Left kidney (tissue), 8 donors: ENCODE measurements at places on chromosomes 5 and 9. TPM values are rescaled to one million over a fixed set of nuclear protein-coding genes. Genes with fewer than 3 reads are reported as not detected.
A peak's percentile ranks its signal among the peaks of the same experiment; 100 is the strongest.

LECT2 gene
- polyA plus RNA-seq: 5.2 TPM

WDR38 gene
- polyA plus RNA-seq: 0.22 TPM

TARS1 gene
- polyA plus RNA-seq: 145 TPM

TTC23L gene
- polyA plus RNA-seq: 5.0 TPM

PCDHGC5 gene
- 0.81 TPM for polyA plus RNA-seq

AQP3 gene
- 30.7 TPM for polyA plus RNA-seq

CDH18 gene
- polyA plus RNA-seq: 2.0 TPM

DBN1 gene
- 175 TPM for polyA plus RNA-seq

- no peak for DNase-seq
Observed at GRCh38 chr9:1829719-1830118, 185.4 kb upstream of the SMARCA2 start.

DNA sequence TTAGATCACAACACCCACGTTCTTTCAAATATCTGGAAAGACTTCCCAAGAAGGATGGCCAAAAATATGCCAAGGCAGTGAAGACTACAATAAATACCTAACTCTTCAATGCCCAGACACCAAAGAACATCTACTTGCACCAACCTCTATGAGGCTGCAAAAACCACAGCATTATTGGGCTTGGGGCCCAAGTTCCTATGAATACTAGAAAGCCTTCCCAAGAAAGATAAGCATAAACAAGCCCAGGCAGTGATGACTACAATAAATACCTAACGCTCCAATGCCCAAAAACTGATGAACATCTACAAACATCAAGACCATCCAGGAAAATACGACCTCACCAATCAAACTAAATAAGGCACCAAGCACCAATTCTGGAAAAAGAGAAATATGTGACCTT, 41.3 kb downstream of the AP3B1 start:
- DNase-seq: no peak

DNA sequence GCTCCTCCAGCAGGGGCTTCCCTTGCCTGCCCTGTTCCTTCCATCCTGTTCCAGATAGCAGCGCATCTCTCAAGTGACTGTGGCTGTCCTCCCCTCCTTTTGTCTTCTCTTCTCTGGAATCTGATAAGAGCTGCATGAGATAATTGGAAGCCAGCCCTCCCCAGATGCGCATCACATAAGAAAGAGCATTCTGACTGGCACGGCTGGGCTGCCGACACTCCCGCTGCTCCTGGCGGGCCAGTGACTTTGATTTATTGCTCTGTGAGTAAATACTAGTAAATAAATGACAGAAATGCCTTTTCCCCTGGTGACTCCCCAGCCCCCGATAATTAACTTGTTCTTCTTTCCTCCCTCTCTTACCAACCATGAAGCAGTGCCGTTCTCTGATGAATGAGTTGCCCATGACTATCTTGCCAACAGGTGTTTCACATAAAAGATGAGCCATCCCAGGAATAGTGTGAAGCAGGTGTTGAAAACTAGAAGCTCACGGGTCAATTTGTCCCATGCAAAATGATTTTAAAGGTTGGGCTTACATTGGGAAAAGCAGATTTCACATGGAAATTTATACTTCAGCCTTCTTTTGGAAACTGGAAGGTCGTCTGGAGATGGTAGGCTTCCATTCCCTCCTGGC, 212.3 kb downstream of the ERCC6L2 start:
- DNase-seq: peak; percentile 75

GRCh38 chr5:167155387-167156005, 1135.9 kb upstream of the WWC1 start:
- DNase-seq: no peak

- no peak for DNase-seq
Observed at GRCh38 chr5:133753856-133754255, 141.5 kb upstream of the FSTL4 start.

DNA sequence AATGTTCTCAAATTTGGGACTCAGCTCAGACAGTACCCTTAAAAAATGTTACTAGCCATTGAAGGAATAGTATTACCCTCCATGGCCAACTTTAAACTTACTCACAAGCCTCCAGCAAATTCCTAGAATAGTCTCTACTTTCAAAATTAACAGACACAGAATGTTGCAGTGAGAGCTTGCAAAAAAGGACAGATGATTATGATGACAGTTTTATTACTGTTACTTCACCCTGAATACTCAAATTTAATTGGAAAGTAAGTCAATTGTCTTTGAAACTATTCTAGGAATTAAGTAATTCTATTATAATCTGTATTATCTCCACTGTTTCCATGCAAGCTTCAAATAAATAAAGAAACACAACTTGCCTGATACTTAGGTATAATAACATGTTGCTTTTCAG, 288.3 kb downstream of the SLF1 start:
- no peak for DNase-seq

- DNase-seq: no peak
Observed at GRCh38 chr9:109600142-109600541, 102.0 kb upstream of the PTPN3 start.

DNA sequence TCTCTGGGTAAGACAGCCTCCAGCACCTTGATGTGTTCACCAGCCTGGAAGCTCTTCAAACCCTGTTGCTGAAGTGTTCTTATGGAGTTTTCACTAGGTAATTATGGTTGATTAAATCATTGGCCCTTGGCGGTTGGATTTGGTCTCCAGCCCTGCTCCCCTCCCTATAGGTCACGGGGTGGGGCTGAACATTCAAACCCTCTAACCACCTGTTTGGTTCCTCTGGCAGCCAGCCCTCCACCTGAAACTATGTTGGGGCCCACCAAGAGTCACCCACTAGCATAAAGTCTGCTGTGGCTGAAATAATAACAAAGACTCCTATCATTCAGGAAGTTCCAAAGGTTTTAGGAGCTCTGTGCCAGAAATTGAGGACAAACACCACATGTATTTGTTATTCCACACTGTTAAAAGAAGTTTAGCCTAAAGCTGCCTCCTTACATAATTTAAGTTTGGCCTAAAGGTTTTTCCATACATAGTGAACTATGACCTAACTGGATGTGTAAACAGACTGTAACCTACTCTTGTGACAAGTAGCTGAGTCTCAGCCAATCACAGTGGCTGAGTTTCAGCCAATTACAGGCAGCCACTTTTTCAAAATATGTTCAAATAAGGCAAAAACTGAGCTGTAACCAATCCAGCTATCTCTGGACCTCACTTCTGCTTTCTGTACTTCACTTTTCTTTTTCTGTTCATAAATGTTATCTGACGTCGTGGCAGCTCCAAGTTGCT, 34.8 kb downstream of the TMEM252 start:
- DNase-seq: no peak

DNA sequence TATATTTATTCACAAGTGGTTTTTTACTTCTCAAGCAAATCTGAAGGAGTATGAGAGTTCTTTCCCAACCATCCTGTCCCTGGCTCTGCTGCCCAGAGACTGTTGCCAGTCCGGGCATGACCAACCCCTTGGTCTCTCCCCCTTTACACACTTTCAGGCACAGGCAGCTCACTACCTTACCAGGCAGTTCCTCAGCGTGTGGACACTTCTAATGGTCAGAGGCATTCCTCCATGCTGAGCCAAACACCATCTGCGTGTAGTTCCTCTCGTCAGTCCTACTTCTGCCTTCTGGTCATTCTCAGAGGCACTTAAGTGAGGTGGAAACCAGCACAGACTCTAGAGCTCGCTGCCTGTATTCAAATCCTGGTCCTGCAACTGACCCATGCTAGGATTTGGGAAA, 56.1 kb downstream of the TSTD2 start:
- no peak for DNase-seq

GRCh38 chr5:141042555-141042954, 8.6 kb upstream of the PCDHB1 start:
- DNase-seq: no peak

DNA sequence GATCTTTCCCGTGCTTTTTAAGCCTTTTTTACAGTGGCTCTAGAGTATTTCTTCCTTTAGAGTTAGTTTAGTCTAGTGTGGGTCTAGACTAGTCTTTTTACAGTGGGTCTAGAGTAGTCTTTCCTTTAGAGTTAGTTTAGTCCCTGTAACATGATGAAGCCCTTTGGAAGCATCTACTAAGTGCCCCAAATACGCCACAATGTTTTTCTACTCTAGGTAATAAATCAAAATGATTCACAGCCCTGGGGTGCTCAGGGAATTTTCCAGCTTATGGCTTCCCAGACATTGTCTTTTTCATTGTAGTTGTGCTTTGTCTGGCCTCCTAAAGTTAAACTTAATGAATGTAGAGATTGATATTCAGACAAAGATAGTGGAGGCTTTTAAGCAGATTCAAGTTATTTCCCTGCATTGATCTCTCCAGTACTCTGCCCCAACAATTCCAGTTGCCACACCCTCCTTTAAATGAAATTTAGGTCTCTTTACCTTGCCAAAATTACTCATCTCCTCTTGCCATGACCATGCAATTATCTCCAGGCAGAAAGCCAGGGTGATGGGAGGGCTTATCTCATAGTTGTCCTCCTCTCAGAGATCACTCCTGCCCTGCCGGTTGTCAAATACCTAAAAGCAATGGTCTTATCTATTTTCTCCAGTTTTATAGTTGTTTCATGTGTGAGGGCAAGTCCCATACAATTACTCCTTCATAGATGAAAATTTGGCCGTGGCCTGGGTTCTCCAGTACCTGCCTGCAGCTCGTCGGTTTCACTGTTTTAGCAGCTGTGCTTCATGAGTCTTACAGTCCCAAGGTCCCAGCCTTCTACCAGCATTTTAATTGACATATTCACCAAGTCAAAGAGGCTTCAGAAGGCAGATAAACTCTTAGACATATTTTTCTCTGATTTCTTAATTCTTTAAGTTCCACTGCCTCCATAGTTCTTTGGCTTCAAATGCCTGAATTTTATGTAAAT, 794.0 kb upstream of the COX7C start:
- no peak for DNase-seq

- DNase-seq: no peak
Observed at GRCh38 chr9:88817628-88818027, 173.6 kb upstream of the S1PR3 start.

DNA sequence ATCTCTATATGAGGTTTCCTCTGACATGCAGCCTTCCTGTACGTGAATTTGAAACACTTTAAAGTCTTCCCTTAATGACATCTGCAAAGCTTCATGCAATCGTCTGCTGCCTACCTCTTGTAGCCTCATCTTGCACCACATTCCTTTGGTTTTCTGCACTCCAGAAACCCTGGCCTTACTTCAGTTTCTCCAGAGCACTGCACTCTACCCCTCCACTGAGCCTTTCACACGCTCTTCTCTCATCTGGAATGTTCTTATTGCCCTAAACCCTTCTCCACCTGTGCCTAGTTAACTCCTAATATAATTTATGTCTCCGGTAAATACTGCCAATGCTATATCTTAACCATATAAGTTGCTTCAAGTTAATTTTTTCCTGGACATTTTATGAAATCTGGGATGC, 168.8 kb upstream of the SLC27A6 start:
- no peak for DNase-seq

- DNase-seq: no peak
Observed at GRCh38 chr5:134247428-134248224, 21.8 kb upstream of the PPP2CA start.

GRCh38 chr9:92736563-92737215, 27.9 kb downstream of the BICD2 start:
- no peak for DNase-seq

GRCh38 chr5:103408408-103408807, 149.8 kb downstream of the MACIR start:
- DNase-seq: no peak

GRCh38 chr5:33241802-33242201, 199.0 kb upstream of the TARS1 start:
- DNase-seq: no peak

DNA sequence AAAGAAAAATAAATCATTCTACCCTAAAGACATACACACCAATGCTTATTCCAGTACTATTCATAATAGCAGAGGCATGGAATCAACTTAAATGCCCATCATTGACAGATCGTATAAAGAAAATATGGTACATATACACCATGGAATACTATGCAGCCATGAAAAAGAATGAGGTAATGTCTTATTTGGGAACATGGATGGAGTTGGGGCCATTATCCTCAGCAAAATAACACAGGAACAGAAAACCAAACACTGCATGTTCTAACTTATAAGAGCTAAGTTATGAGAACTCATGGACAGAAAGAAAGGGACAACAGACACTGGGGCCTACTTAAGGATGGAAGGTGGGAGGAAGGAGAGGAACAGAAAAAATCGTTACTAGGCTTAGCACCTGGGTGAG, 527.5 kb upstream of the ST8SIA4 start:
- DNase-seq: no peak

DNA sequence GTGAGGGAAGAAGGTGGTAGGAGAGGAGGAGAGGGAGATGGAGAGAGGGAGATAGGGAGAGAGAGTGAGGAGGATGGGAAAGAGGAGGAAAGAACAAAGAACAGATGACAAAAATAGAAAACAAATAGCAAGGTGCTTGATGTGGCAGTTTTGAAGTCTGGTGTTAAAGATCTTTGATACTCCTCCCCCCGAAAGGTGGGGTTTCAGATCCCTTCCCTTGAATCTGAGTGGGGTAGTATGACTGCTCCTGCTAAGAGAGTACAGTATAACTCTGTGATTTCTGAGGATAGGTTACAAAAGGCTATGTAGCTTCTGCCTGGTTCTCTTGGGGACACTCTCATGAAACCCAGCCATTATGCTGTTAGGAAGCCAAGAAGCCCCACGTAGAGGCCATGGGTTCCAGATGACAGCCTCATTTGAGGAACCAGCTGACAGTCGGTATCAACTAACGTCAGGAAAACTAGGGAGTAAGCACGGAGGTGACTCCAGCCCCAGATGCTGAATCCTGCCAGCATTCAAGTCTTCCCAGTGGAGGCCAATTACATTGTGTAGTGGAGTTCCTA, 102.1 kb downstream of the FANCC start:
- DNase-seq: no peak

DNA sequence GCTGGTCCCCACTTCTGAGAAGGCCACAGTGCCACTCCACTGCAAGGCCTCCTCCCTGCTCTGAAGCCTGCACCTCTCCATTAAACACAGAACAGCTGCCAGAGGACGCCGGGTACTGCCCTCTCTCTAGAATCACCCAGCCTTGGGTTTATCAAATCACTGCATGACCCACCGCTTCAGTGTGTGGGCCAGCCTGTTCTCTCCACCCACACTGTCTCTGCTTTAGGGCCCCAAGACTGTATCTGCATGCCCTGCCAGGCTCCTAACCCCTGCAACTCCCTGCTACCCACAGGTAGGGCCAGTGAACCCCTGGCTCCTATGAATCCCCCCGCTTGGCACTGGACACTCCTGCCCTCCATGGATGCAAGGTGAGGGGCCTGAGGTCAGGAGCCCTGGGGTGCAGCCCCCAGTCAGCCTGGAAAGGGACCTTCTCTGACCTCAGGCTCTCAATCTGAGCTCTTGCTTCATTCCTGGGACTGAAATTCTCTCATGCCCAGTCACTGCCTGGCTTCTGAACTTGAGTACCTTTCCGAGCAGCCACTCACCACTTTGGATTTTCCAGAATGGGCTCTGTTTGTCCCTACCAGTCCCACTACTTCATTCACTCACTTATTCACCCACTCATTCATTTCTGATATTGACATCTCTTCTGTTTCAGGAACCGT, 206.3 kb downstream of the GABBR2 start:
- DNase-seq: no peak

DNA sequence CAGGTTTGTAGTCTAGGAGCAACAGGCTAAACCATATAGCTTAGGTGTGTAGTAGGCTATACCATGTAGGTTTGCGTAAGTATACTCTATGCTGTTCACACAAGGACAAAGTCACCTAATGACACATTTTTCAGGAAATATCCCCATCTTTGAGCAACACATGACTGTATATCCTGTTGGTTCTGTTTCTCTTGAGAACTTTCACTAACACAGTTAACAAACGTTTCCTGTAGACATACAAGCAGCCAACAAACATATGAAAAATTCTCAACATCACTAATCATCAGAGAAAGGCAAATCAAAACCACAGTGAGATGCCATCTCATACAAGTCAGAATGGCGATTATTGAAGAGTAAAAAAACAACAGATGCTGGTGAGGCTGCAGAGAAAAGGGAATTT, 68.2 kb downstream of the NR2F1-AS1 start:
- no peak for DNase-seq
